ENCODE measurements at places on chromosomes 1 and 21.

DNA sequence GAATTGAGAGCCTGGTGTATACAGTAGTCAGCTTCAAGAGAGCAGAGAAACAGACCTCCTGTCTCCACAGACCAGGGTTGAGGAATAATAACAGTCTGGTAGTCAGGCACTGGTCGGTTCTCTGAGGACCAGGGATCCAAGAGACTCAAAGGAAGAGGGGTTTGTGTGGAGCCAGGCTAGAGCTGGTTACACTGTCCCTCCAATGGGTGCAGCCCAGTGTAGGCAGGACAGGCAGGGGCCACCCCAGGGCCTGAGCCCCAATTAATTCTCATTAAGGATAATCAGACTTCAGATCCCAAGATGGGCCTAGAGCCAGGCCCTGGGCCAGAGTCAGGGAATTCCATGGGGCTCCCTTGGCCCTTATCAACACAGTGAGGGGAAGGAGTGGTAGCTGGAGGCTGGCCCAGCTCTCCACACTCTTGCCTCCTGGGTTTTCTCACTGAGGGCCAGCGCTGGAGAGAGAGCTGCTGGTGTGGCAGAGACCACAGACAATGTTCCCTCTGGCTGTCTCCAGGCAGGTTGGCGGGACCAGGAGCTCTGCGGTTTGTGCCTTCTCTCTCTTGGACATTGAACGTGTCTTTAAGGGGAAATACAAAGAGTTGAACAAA is 9.1 kb downstream of the SEMA4A start:
- no peak for DNase-seq

GRCh38 chr1:152143150-152143887 is 15.7 kb downstream of the RPTN start:
- no peak for DNase-seq

DNA sequence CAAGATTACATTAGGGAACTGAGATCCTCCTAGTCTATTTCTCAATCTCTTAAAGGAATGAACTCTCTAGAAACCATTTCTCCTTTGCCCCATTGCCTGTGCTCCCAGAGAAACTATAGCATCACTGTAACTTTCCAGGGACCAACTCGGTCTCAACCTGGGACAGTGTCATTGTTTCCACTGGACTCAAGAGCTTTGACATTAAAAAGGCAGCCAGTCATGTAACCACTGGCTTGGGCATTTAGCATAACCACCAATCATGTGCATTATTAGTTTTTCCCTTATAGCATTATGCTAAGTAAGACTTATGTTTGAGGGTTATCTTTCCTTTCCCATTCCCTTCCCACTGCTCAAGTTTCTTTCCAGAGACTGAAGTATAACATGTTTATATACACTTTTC is 18.2 kb downstream of the TEX38 start:
- DNase-seq: peak; percentile 17

DNA sequence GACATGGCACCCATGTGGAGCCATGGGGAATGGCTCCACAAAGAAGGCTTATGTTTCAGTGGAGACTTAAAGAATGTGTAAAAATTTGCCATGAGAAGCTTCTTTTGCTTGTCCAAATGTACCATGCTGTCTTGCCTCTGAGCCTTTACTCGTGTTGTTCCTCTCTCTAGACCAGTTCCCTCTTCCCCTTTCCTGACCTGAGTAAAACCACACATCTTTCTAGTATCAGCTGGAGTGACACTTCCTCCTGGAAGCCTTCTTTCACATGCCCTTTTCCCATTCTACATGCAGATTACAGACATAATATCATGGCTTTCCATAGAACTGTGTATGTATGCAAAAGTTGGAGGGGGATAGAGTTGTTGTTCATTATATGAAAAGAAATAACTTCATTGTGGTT is 13.6 kb upstream of the GPX7 start:
- DNase-seq: peak; percentile 66

- no peak for DNase-seq
These were observed 17.1 kb downstream of the THEM4 start for GRCh38 chr1:151892190-151892589.

GRCh38 chr1:214913966-214914365 is 168.6 kb upstream of the KCNK2 start:
- no peak for DNase-seq

DNA sequence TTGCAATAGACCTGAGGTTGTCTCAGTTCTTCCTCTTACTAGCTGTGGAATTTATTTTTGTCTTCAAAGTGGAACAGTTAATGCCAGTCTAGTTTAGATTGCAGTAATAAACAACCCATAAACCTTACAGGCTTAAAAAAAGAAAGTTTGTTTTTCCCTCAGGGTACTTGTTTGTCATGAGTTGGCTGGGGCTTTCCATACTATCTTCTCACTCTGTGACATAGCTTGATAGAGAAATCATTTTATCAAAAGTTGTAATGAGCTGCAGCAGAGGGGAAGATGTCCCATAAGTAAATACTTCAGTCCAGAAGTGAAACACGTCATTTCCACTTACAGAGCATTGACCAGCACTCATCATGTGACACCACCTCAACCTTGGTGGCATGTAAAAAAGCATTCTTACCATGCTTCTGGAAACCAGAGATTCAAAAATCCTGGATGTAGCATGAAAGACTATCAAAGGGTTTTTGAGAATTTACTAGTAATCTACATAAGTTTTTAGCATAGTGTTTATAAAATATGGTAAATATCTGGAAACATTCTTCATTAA is 62.8 kb upstream of the COL11A1 start:
- DNase-seq: no peak

- no peak for DNase-seq
These were observed 45.8 kb downstream of the TFF3 start for GRCh38 chr21:42269386-42269785.

DNA sequence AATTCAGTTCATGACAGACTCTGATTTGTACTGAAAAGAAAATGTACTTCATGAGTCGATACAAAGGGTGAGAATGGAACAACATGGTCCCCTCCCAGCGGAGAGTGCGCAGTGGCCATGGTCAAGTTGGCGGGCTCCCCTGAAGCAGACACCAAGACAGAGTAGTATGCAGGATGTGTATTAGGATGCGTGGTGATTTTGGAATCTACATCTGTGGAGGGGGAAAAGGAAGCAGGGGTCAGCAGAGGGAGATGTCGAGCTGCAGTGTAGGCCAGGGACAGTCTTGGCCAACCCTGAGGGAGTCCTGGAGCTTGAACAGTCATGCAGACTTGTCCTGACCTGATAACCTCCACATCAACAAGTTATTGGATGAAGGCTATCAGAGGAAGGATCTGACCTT is 481.0 kb downstream of the OMA1 start:
- DNase-seq: no peak

GRCh38 chr1:198923993-198924392 is 285.2 kb downstream of the PTPRC start:
- DNase-seq: no peak

- DNase-seq: peak; percentile 47
These were observed 122.3 kb downstream of the PGBD5 start for GRCh38 chr1:230303822-230304221.

GRCh38 chr1:84598846-84599741 is 24.9 kb upstream of the CTBS start:
- no peak for DNase-seq

GRCh38 chr1:57024855-57025254 is 59.0 kb upstream of the C8B start:
- DNase-seq: no peak

DNA sequence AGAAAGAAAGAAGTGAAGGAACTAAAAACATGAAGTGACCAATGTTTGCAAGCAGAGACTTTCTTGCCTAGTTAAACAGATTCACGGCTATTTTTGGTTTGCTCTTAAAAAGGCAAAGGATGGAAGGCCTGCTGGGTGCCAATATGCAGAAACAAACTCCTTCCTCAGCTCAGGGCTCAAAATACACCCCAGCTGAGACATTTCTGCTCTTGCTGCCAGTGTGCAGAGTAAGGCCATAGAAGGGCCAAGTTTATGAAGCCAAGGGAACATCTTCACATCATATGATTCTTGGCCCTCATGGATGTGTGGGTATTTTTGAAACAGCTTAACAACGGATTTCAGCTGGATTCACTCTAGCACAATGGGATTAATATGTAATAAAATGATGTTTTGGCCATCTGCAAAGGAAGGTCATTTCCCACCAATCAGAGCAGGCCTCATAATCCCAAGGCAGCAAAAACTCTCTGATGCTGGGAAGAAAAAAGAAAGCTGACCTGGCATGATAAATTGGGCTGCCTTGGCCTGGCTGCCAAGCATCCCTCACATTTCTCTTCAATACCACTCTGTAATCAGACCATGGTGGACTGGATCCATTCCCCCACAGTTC is 70.7 kb downstream of the CAPZB start:
- no peak for DNase-seq

GRCh38 chr1:1956101-1956500 is 37.0 kb upstream of the TMEM52 start:
- no peak for DNase-seq

DNA sequence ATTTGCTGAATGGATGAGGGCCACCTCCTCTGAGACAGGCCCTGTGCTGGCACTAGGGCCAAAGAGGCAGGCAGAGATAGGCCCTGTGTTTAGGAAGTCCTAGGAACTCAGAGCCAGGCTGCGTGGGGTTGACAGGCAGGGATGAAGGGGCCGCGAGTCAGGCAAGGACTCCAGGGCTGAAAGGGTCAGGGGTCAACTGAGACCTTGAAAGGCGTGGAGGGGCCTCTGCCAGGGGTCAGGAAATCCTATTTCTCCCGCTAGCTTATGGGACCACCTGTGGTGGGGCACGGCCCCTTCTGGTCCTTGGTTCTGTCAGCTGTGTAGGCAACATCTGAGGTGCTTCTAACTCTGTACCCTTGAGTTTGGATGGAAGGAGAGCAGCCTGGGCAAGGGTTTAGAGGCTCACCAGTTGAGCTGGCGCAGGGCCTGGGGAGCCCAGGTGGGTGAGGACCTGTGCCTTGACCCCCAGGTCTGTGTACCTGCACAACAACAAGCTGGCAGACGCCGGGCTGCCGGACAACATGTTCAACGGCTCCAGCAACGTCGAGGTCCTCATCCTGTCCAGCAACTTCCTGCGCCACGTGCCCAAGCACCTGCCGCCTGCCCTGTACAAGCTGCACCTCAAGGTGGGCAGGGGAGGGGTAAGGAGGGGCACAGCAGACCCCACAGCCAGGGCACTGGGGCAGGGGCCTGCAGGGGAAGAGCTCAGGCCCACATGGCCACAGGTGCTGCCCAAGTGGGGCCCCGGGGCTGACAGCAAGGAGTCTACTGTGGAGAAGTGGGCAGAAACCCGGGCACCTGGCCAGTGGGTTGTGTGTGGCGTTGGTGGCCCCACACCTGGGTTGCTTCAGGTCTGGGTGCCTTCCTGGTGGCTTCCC is 14.9 kb downstream of the PODN start:
- no peak for DNase-seq

DNA sequence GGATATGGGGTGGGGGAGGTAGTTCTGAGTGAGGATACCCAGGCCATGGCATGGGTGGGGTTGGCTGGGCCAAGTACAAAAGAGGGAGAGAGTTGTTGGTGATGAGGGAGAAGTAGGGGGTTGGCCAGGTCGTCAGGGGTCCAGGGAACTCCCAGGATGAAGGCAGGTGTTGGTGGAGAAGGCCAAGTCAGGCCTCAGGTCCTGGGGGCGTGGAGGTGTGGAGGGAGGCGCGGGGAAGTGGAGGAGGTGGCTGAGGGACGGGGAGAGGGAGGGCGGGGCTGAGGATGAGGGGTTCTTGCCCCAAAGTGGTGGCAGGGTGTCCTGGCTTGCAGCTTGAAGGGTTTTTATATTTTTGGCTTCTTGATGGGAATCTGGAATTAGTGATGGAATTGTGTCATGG is 61.1 kb downstream of the FOXO6 start:
- DNase-seq: no peak

GRCh38 chr21:17794518-17795145 is 24.5 kb downstream of the C21orf91 start:
- peak; percentile 37 for DNase-seq

- no peak for DNase-seq
These were observed 79.9 kb upstream of the PLPPR5 start for GRCh38 chr1:99084562-99084961.

DNA sequence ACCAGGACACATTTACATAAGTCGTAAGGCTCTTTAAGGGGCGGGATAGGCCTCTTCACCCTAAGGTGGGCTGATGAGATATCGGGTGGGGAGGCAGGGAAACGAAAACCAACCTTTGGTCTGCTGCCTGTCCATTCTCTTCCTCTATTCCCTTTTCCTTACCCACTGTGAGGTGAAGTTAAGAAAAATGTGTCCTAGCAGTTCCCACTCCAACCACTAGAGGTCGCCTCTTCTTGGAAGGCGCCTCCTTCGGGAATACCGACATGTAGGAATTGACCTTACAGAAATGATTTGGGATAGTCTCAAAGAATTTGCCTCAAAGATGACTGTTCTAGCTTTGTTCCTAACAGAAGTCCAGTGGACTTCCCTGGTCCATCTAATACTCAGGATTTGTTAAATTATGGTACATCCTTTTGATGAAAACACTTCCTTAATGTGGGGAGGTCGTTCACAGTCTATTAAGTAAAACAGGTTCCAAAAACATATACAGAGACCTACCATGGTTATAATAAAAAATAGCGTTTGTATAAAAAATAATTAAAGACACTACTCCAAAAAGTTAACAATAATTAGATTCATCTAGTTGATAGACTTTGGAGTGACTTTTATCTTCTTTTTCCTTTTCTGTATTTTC is 14.1 kb downstream of the AZIN2 start:
- DNase-seq: peak; percentile 47

- no peak for DNase-seq
These were observed 12.3 kb upstream of the TRIM17 start for GRCh38 chr1:228429007-228429406.

DNA sequence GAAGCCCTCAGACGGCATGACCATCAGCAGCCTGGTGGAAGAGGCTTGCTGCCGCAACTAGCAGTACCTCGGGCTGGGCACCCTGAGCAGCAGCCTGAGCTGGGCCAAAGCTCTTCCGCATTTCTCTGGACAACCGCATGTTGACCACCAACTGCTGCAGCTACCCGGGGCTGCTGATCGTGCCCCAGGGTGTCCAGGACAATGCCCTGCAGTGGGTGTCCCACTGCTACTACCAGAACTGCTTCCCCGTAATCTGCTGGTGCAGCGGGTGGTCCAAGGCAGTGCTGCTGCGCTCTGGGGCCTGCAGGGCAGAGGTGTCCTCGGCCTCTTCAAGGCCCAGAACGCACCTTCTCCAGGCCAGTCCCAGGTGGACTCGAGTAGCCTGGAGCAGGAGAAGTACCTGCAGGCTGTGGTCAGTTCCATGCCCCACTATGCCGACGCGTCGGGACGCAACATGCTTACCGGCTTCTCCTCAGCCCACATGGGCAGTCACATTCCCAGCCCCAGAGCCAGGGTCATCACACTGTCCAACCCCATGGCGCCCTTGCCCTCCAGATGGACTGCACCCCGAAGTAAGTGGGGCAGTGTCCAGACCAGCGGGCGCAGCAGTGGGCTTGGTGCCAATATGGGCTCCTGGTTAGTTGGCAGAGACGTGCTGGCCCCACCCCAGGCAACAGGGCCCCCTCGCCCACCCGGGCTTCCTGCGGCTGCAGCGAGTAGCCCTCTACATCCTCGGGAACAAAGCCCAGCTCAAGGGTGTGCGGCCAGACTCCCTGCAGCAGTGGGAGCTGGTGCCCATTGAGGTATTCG is 19.5 kb upstream of the NPPB start:
- DNase-seq: no peak

- no peak for DNase-seq
These were observed 62.3 kb upstream of the COL11A1 start for GRCh38 chr1:103170609-103171008.
